NCI-H1105 (cell line): ENCODE measurements at places on chromosomes 4 and X.

GRCh38 chrX:47629419-47630200 is at the start of gene CFP:
CFP (minus strand) TSS chrX:47629930; CDS start chrX:47629844, 86 bp downstream.
- no peak for DNase-seq

DNA sequence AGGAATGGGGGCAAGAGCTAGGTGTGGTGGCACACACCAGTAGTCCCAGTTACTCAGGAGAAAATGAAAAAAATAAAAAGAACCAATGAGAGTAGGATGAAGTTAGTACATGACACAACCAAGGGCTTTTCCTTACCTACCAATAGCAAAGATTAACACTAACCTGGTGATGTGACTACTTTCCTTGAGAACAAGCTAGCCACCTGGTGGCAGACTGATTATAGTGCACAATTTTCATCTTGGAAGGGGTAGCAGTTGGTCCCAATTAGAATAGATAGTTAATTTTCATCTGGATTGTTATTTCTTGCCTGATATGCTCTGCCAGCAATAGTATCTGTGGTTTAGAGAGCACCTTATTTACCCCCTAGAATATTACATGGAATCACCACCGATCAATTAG is 1216.8 kb upstream of the PABPC4L start:
- no peak for DNase-seq

DNA sequence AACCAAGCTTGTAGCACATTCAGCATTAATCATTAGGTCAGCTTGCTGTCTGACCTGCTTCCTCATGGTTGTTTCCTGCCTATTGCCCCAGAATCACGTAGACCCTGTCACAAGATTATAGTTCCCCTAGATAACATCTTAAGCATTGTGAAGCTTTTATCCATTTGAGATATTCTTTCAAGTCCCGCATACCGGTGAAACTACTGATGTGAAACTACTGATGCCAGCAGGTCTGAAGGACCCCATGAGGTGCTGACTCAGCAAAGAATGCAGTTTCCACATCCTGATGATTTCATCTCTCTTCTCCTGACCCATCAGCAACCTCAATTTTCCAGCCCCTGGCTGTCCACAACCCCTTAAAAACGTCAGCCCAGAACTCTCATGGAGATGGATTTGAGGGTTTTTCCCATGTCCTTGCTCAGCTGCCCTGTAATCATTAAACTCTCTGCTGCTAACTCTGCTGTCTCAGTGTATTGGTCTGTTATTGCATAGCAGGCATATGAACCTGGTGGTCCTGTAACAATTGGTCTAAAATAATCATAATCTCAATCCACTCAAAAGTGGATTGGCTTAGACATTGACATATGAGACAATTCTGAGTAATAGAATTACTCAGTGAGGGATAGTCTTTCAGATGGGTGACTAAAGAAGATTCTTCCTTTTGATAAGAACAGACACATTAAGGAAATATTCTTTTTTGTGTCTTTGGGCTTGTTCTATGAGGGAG is 26.3 kb upstream of the UBA6 start:
- DNase-seq = no peak

- no peak for DNase-seq
Observed at GRCh38 chr4:131534944-131535645, 1614.0 kb upstream of the PCDH10 start.

DNA sequence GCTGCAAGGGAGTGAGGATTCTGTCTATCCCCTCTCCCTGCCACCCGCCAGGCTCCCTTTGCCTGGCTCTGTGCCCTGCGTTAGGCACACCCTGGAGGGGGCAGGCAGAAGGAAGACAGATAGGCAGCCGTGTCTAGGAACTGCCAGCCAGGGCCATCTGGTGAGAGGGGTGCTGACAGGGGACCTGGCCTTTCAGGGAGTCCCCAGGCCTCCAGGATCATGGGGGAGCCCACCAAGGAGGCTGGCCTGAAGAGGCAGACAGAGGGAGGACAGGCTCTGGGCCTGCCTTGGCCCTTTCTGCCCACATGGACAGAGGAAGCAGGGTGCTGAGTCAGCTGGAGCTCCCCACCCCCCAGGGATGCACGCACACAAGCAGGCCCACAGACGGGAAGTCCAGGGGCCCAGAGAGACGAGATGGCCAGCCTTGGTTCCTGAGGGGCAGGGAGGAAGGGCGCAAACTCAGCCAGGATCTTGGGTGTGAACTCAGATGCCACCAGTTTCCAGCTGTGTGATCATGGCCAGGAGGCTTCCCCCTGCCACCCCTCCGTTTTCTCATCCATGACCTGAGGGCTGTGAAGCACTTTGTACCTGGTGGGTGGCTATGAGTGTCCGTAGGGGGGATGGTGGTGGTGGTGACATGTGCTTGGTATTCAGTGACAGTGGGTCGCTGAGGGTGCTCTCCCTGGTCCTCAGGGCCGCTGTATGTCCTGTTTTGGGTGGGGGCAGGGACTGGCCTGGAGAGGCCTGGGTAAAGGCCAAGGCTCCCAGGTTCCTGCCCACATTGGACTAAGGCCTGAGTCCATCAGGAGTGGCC is 1.8 kb downstream of the SH3BP2 start:
- DNase-seq = no peak

DNA sequence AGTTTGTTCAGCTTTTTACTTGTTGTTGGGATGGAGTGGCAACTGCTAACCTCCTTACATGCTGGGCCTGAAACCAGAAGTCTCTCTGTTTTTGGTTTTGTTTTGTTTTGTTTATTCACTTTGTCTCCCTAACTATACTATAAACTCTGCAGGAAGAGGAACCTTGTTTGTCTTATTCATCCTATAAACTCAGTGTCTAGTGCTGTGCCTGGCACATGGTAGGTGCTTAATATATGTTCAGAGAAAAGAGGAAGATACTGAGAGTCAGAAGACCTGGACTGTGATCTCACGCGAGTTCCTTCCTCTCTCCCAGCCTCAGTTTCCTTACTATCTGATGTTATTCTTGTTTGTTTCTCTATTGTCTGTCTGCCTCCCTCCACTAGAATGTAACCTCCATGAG is 71.3 kb downstream of the PRPS1 start:
- DNase-seq = no peak
